ENCODE measurements at places on chromosomes 4 and X. TPM values are rescaled to one million over a fixed set of nuclear protein-coding genes. Genes with fewer than 3 reads are reported as not detected.
A peak's percentile ranks its signal among the peaks of the same experiment; 100 is the strongest.

The EGFL6 gene
- total RNA-seq, result not detected

The BTK gene
- total RNA-seq, result 0.05 TPM

The MAPK10 gene
- 35.5 TPM for total RNA-seq

The TLR1 gene
- 0.61 TPM for total RNA-seq

- DNase-seq, result no peak
- H3K4me1 ChIP-seq, result peaks cover 12% of the 10 kb centered on the region
- no peak overlapping the region for H3K27ac ChIP-seq
- H3K36me3 ChIP-seq, result peaks cover 6% of the 10 kb centered on the region
- H3K27me3 ChIP-seq, result no peaks in the 10 kb centered on the region
These were observed 5.2 kb downstream of the PKD2 start for GRCh38 chr4:88012647-88013046.

DNA sequence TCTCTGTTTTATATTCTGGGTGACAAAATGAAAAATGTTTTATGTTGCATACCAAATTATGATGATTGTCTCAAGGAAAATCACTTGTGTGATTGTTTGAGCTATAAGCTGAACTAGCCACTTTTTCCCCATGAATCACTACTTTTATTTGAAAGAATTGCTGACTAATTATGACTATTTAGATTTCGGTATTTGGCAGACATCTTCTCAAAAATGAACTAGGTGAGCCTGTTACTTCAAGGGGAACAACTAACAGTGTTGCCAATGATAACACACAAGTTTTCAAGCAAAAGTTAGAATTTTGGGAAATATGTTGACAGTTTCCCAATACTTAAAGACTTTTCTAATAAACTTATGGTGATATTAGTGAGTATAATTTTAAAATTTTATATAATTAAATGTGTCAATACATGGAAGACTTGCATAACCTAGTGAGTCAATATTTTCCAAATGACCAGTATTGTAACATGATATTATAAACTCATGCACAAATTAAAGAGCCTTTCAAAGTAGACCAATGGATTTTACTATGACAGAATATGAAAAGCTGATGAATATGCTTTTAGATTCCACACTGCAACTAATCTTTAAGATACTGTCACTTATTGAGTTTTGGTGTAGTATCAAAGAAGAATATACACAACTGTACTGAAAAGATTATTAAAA lies 187.7 kb upstream of the GATB start:
- no peaks in the 10 kb centered on the region for H3K27me3 ChIP-seq
- no peaks in the 10 kb centered on the region for H3K36me3 ChIP-seq
- DNase-seq, result no peak
- H3K27ac ChIP-seq, result no peak overlapping the region
- no peaks in the 10 kb centered on the region for H3K4me1 ChIP-seq
- H3K4me3 ChIP-seq, result no peak overlapping the region

- H3K27me3 ChIP-seq, result no peaks in the 10 kb centered on the region
- H3K4me3 ChIP-seq, result no peak overlapping the region
- no peaks in the 10 kb centered on the region for H3K36me3 ChIP-seq
- no peaks in the 10 kb centered on the region for H3K4me1 ChIP-seq
- DNase-seq, result peak; percentile 9
These were observed 141.0 kb downstream of the MAB21L2 start for GRCh38 chr4:150722908-150723362.

DNA sequence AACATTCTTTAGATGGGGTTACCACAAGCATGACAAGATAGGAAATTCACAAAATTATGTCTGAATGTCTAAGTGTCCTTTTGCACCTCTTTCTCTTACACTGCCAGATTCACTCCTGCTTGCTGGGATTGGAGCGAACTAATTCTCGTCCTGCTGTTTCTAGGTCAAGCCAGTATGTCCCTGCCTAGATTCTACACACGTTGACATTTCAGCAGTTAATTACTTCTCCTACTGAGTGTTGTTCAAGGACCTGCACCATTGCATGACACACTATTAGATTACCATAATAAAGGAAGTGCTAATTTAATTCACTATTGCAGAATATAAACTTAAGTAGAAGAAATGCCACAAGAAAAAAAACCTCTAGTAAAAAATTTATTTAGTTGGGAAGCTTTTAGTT lies 1911.7 kb downstream of the PCDH7 start:
- H3K4me3 ChIP-seq, result no peak overlapping the region
- no peaks in the 10 kb centered on the region for H3K27me3 ChIP-seq
- H3K4me1 ChIP-seq, result no peaks in the 10 kb centered on the region
- H3K27ac ChIP-seq, result no peak overlapping the region
- no peak for DNase-seq
- H3K36me3 ChIP-seq, result no peaks in the 10 kb centered on the region

DNA sequence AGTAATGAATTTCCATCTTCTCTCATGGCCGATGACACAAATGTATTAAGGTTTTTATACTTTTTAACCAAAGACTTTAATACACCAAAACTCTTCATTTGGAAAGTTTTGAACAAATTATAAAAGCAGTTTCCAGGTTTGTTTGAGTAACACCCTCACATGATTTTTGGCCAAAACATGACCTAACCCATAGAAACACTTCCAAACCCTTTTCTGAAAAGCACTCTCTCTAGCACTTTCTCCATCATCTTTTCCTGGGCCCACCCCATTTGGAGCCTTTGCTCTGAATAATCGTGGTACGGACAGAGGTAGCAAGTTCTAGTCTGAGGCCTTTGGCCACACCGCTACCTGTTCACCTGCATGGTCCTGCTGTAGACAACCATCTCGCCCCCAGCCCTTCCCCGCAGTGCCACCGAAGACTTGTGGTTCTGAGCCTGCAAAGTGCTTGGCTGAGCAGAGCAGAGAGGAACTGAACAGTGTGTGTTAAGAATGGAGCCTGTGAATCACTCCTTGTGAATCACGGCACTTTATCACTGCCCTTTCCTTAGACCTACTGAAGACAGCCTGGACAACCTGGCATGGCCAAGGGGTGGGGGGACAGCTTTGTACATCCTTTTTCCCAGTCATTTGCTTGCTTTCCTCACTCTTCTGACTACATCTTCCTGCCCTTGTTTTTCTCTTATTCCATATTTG lies 181.8 kb downstream of the PTTG2 start:
- H3K27ac ChIP-seq, result no peak overlapping the region
- H3K36me3 ChIP-seq, result no peaks in the 10 kb centered on the region
- no peaks in the 10 kb centered on the region for H3K4me1 ChIP-seq
- DNase-seq, result no peak
- no peak overlapping the region for H3K4me3 ChIP-seq

DNA sequence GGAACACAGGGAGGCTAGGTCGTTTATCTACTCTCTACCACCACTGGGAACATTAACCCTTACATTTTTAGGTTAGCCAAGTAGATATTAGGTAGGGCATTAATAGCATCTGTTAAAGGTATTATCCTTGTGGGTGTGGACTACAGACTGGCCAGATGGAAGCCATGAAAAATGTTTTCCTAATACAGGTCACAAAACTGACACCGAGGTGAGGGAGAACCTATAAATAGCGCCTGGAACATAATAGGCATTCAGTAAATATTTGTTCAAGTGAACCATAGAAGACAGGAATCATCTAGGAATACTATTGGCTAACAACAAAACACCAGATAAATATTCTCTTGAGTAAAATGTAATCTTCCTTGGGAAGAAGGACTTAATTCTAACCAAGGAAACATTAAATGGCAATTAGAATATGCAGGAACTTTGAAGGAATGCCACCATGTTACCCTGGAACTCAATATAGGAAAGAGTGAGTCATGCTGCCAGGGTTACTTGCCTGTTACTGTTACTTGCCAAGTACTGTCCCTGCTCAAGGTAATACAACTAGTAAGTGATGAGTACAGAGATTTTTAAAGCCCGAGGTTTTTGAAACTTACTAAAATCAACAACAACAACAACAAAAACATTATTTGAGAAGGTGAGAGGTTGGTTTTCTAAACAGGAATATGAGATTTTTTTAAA lies 79.0 kb downstream of the SOX3 start:
- H3K36me3 ChIP-seq, result no peaks in the 10 kb centered on the region
- no peaks in the 10 kb centered on the region for H3K4me1 ChIP-seq
- no peaks in the 10 kb centered on the region for H3K27me3 ChIP-seq
- no peak overlapping the region for H3K4me3 ChIP-seq

DNA sequence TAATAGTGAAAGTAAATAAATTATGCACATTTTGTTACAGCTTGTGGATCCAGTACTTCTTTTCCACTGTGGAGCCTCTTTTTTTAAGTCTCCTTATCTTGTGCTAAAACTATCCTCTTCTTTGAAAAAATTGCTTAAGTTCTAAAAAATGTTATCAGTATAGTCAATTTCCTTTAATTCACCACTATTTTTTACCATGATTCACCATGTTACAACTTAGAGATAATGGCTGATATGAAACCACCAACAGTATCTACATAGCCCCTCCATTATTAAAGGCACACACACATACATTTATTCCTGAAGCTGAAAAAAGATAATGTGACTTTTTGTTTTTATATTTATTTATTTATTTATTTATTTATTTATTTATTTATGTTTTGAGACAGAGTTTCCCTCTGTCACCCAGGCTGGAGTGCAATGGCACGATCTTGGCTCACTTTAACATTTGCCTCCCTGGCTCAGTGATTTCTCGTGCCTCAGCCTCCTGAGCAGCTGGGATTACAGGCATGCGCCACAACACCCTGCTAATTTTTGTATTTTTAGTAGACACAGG lies 243.2 kb downstream of the SPOCK3 start:
- H3K4me1 ChIP-seq, result no peaks in the 10 kb centered on the region
- H3K4me3 ChIP-seq, result no peak overlapping the region
- no peaks in the 10 kb centered on the region for H3K27me3 ChIP-seq
- no peak for DNase-seq

DNA sequence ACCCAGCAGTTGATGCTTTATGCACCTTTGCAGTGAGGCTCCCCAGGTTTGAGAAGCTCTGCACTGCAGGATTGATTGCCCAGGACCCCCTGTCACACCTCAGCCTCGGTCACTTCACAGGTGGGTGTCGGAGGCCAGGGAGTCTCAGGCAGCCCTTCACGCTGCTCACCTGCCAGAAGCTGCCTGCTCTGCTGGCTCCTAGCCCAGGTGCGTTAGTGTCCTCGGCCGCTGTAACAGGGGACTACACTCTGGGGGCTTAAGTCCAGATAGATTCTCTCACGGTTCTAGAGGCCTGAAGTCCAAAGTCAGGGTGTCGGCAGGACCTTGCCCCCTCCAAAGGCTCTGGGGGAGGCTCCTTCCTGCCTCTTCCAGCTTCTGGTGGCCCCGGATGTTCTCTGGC lies 79.9 kb downstream of the CPZ start:
- no peaks in the 10 kb centered on the region for H3K4me1 ChIP-seq
- no peak overlapping the region for H3K4me3 ChIP-seq
- H3K36me3 ChIP-seq, result no peaks in the 10 kb centered on the region
- no peak for DNase-seq
- no peak overlapping the region for H3K27ac ChIP-seq

GRCh38 chrX:38452603-38453002 lies 100.2 kb downstream of the OTC start:
- no peaks in the 10 kb centered on the region for H3K27me3 ChIP-seq
- H3K36me3 ChIP-seq, result no peaks in the 10 kb centered on the region
- H3K4me1 ChIP-seq, result no peaks in the 10 kb centered on the region
- no peak for DNase-seq
- H3K4me3 ChIP-seq, result no peak overlapping the region

DNA sequence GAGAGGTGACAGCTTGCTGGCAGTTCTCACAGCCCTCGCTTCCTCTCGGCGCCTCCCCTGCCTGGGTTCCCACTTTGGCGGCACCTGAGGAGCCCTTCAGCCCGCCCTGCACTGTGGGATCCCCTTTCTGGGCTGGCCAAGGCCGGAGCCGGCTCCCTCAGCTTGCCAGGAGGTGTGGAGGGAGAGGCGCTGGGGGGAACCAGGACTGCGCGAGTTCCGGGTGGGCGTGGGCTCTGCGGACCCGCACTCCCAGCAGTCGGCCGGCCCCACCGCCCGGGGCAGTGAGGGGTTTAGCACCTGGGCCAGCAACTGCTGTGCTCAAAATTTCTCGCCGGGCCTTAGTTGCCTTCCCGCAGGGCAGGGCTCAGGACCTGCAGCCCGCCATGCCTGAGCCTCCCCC lies 47.0 kb upstream of the PTPN13 start:
- no peaks in the 10 kb centered on the region for H3K27me3 ChIP-seq
- H3K4me3 ChIP-seq, result no peak overlapping the region
- H3K27ac ChIP-seq, result no peak overlapping the region

GRCh38 chrX:49186125-49187027 lies at the start of gene PRICKLE3:
Gene PRICKLE3 (minus strand): TSS chrX:49186373. CDS start chrX:49186297, 76 bp downstream.
- H3K27me3 ChIP-seq, result no peaks in the 10 kb centered on the region
- H3K36me3 ChIP-seq, result no peaks in the 10 kb centered on the region
- H3K4me1 ChIP-seq, result no peaks in the 10 kb centered on the region
- H3K27ac ChIP-seq, result peak within 1 kb of the TSS; percentile 17
- H3K4me3 ChIP-seq, result peak within 1 kb of the TSS; percentile 65

- H3K27ac ChIP-seq, result no peak overlapping the region
- H3K27me3 ChIP-seq, result no peaks in the 10 kb centered on the region
- no peak for DNase-seq
- no peaks in the 10 kb centered on the region for H3K36me3 ChIP-seq
These were observed 4.3 kb downstream of the TMPRSS11E start for GRCh38 chr4:68451246-68452211.

- peaks cover 10% of the 10 kb centered on the region for H3K36me3 ChIP-seq
- peak; percentile 35 for DNase-seq
- no peaks in the 10 kb centered on the region for H3K4me1 ChIP-seq
- H3K4me3 ChIP-seq, result peak overlapping the region; percentile 24
These were observed 35.3 kb downstream of the DCTD start for GRCh38 chr4:182881914-182882313.

GRCh38 chr4:155568641-155569220 lies 97.9 kb upstream of the GUCY1A1 start:
- no peak overlapping the region for H3K4me3 ChIP-seq
- no peaks in the 10 kb centered on the region for H3K4me1 ChIP-seq
- H3K27me3 ChIP-seq, result no peaks in the 10 kb centered on the region
- H3K27ac ChIP-seq, result no peak overlapping the region

GRCh38 chr4:177986236-177986635 lies 544.0 kb upstream of the AGA start:
- H3K27ac ChIP-seq, result no peak overlapping the region
- no peaks in the 10 kb centered on the region for H3K27me3 ChIP-seq
- H3K4me3 ChIP-seq, result no peak overlapping the region
- DNase-seq, result no peak
- no peaks in the 10 kb centered on the region for H3K4me1 ChIP-seq

DNA sequence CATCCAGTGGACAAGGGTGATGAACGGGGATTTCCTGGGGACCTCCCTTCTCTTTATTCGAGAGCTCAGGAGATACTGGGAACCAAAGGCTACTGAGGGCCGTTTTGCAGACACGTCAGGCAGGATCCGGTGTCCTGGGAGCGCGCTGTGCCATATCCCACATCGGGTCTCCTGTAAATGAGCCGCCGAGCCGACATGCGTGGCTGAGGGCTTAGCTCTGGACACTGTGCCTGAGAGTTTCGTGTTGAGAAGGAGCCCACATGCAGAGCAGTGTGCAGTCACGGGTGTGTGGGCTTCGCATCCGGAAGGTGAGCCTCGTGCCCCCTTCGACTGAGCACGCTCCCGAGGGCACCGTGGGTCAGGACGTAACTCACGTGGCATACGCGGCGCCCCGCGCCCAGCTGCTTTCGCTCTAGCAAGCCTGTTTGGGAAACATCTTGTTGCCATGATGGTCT lies 28.5 kb upstream of the HGFAC start:
- H3K27ac ChIP-seq, result no peak overlapping the region
- peaks cover 25% of the 10 kb centered on the region for H3K4me1 ChIP-seq
- H3K36me3 ChIP-seq, result peaks cover 11% of the 10 kb centered on the region
- H3K4me3 ChIP-seq, result no peak overlapping the region
- DNase-seq, result no peak

Data from SJCRH30 (cell line).